Kasumi-1 (cell line): ENCODE measurements at places on chromosomes 7 and 10.
A peak's percentile ranks its signal among the peaks of the same experiment; 100 is the strongest.

GRCh38 chr10:107814865-107815487 lies 650.5 kb upstream of the SORCS1 start:
- DNase-seq = peak; percentile 92

GRCh38 chr7:70756789-70757188 lies 375.2 kb upstream of the GALNT17 start:
- no peak for DNase-seq

- DNase-seq = no peak
Measured at GRCh38 chr10:116992183-116992582, 12.8 kb downstream of the SHTN1 start.

- peak; percentile 98 for DNase-seq
Measured at GRCh38 chr10:34758447-34758996, 56.6 kb downstream of the PARD3 start.

DNA sequence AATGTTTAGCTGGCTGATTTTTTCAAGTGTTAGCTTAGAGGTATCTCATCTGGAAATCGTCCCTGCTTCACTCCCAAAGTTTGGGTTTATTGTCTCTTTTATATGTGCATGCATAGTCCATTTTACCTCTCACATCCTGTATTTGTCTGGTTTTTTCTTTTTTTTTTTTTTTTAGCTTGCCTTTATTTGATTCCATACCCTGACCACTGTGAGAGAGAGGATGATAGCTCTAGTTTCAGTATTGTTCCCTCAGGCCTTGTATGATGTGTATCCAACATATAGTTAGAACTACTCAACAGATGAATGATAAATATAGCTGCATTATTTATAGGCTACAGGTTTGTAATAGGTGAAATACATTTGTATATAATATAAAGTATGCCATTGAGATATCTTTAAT lies 29.9 kb downstream of the PCGF5 start:
- DNase-seq = no peak

DNA sequence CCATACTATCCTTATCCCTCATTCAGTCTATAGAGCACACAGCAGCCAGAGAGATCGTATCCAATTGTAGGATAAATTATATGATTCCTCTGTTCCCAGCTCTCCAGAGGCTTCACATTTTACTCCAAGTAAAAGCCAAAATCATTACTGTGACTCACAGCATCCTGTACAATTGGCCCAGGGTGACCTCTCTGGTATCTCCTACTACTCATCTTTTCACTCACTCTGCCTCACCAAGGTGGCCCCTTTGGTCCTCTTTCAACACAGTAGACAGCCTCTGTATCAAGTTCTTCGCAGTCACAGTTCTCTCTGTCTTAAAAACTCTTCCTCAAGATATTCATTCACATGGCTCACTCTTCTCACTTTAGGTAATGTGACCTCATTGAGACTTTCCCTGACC lies 72.6 kb upstream of the LSM8 start:
- DNase-seq = no peak

GRCh38 chr7:47550788-47551470 lies 31.0 kb downstream of the TNS3 start:
- no peak for DNase-seq

DNA sequence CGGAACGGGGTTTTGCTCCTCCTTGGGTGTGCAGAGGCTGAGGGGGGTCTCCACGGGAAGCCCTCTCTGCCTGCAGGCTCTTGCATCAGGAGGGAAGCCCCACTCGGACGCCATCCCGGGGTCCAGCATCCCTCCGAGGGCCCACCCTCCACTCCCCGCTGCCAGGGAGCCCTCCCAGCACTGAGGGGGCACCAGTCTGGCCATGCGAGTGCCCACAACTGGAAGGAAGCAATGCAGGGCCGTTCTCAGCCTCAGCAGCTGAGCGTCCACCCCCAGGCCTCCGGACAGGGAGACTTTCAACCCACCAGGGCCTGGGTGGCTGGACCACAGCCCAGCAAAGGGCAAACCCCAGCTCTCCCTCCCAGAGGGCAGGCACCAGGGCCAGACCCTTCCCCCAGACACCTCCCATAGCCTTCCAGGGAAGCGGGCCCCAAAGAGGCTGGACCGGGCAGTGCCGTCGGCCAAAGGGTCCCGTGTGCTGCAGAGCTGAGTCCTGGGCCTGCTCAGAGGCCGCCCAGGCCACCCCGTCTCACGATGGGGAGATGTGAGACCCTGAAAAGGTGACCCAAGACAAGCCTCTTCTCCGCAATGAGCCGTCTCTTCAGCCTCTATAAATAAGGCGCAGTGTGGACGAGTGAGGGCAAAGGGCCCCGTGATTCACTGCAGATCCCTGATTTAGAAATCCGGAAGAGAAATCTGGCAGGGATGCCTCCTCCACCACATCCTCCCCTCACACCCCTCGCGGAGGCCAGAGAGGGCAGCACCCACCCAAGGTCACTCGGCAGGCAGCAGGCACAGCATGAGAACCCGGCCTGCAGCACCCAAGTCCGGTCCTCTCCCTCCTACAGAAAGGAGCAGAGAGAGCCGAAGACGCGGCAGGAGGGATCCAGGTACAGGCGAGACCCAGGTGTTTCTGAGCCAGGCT lies 81.9 kb upstream of the DNAAF5 start:
- no peak for DNase-seq

GRCh38 chr7:129356176-129356575 lies 78.1 kb upstream of the STRIP2 start:
- peak; percentile 31 for DNase-seq
